ENCODE measurements at places on chromosomes 11 and 22.

DNA sequence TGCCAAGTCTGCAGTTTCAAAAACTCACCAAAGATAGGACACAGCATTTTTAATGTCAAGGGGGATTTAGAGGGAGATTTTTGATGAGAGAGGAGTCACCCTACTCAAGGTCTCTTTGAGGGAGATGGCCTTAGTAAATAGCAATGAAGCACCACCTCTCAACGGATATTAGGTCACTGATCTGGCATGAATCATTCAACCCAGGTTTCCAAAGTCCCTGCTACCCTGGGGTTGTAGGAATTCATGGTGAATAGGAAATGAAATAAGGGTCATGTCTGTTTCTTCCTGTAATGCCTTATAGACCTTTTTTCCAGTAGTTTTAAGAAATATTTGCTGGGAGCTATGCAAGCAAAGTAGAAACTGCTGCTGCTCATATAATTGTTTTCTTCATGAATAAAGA is 2154.9 kb downstream of the LRRC4C start:
- H3K27ac ChIP-seq = no peak overlapping the region
- no peaks in the 10 kb centered on the region for H3K36me3 ChIP-seq
- H3K4me1 ChIP-seq = no peaks in the 10 kb centered on the region
- H3K4me3 ChIP-seq = no peak overlapping the region

DNA sequence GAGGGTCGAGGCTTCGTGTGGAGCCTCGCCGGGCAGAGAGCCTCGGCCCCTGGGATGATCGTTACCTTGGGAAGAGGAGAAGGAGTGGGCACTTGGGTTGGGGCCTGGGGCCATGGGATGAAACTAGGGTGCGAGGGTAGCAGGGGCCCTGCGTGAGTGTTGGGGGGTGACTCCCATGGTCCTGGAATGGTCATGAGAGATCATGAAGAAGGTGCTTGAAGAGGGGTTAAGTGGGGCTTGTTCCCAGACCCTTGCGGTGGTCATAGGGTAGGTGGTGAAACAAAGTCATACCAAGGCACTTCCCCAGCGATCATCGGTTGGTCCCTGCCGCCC is 284 bp downstream of the CCS start:
- H3K27me3 ChIP-seq = peaks cover 15% of the 10 kb centered on the region
- H3K4me3 ChIP-seq = peak overlapping the region; percentile 82
- no peak for DNase-seq
- peaks cover 3% of the 10 kb centered on the region for H3K4me1 ChIP-seq
- no peak overlapping the region for H3K27ac ChIP-seq
- no peaks in the 10 kb centered on the region for H3K36me3 ChIP-seq

DNA sequence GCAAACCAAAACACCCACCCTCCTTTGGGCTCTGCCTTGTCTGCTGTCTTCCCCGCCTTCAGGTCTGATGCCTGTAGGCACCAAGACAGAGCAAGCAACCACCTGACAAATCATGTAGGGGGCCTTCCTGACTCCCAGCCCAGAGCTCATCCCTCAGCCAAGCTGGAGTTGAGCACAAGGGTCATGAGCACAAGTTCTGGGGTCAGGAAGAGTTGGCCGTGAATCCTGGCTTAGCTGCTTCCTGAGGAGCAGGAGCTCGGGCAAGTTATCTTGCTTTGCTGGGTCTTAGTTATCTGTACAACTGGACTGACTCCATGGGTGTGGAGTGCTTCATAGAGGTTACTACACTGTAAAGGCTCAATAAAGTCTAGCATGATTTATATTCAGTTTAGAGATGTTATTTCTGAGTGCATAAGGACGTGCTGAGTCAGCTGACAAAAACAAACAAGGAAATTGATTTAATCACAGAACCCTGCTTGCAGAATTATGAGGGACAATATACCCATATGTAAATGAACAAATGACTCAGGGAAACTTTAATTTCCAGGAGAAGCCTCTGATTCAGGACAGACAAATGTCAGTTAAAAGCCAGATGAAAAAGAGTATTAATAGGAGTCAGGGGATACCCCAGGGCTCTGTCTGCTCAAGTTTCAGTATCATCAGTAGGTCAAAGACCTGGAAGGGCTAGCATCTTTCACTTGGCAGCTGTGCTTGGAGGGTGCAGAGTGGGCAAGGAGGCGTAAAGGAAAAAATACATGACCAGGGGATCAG is 15.0 kb upstream of the APOA1 start:
- H3K4me3 ChIP-seq = peak overlapping the region; percentile 6
- H3K27me3 ChIP-seq = no peaks in the 10 kb centered on the region
- H3K4me1 ChIP-seq = peaks cover 39% of the 10 kb centered on the region

DNA sequence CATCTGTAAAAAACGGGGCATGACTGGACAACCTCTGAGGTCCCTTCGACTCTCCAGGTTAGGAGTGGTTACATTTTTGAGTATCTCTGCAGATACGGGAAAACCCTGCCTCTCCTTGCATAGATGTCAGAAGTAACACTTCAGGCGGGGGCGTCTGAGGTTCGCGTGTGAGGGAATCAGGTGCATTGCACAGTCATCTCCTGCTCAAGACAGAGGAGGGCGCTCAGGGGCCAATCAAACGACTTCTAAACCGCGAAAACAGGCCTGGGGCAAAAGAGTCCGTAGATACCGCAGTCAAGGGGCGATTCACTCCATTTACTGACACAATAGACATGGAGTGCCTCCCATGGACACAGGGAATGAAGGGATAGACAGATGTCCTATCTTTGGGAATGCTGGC is 31.7 kb downstream of the KIRREL3 start:
- peak overlapping the region; percentile 36 for H3K4me3 ChIP-seq
- 0 out of 2 replicates have a peak overlapping the region, but pooled peaks have one; percentile 2 for H3K27ac ChIP-seq
- H3K4me1 ChIP-seq = peaks cover 8% of the 10 kb centered on the region
- no peaks in the 10 kb centered on the region for H3K36me3 ChIP-seq

DNA sequence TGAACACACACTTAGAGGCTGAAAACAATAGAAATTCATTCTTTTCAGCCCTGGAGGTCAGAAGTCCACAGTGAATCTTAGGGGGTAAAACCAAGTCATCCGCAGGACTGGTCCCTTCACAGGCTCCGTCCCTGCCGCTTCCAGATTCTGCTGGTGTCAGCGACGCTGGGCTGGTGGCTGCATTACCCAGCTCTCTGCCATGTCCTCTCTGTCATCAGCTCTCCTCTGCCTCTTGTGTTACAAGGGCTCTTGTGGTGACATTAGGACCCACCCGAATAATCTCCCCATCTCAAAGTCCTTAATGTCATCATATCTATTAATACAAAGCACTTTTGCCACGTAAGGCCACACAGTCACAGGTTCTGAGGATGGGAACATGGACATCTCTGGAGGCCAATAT is 47.7 kb upstream of the ANO1 start:
- H3K4me3 ChIP-seq = peak overlapping the region; percentile 45
- H3K4me1 ChIP-seq = no peaks in the 10 kb centered on the region
- no peaks in the 10 kb centered on the region for H3K36me3 ChIP-seq
- no peak overlapping the region for H3K27ac ChIP-seq
- DNase-seq = no peak

GRCh38 chr22:48438096-48438495 is 1389.6 kb downstream of the BRD1 start:
- no peak for DNase-seq
- H3K4me1 ChIP-seq = no peaks in the 10 kb centered on the region
- H3K36me3 ChIP-seq = no peaks in the 10 kb centered on the region
- H3K4me3 ChIP-seq = no peak overlapping the region
- H3K27me3 ChIP-seq = peaks cover 15% of the 10 kb centered on the region

GRCh38 chr11:14150878-14151277 is 188.4 kb downstream of the SPON1 start:
- no peaks in the 10 kb centered on the region for H3K27me3 ChIP-seq
- H3K4me3 ChIP-seq = no peak overlapping the region
- DNase-seq = no peak
- no peaks in the 10 kb centered on the region for H3K36me3 ChIP-seq
- no peaks in the 10 kb centered on the region for H3K4me1 ChIP-seq

DNA sequence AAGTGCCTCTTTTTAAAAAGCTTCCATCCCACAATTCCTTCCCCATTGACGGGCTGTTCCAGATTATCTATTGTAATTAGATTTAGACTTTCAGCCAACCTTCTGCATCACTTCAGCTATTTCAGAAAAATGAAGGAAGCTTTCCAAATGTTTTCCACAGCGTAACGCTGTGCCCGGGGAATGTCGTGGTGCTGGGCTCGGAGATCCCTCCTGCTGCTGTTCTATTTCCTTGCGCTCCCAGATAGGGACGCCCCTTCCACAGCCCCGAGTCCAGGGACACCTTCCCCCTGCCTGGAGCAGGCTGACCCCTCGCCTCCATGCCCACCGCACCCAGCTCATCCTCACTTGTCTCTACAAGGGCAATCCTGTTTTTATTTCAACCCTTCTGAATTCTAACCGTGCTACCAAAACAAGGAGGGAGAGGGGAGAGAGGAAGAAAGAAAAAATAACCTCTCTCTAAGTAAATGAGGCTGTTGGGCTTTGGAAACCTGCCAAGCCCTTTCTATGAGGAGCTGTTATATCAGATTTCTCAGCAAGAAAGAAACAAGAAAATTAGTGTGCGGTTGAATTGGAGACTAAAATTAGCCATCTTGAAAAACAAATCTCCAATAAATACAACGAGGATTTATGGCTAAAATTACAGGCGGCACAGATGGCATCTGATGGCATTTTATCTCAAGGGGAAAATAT is 366.9 kb downstream of the BRD1 start:
- no peaks in the 10 kb centered on the region for H3K27me3 ChIP-seq
- H3K27ac ChIP-seq = no peak overlapping the region
- no peaks in the 10 kb centered on the region for H3K4me1 ChIP-seq
- H3K36me3 ChIP-seq = no peaks in the 10 kb centered on the region
- no peak overlapping the region for H3K4me3 ChIP-seq
- no peak for DNase-seq

DNA sequence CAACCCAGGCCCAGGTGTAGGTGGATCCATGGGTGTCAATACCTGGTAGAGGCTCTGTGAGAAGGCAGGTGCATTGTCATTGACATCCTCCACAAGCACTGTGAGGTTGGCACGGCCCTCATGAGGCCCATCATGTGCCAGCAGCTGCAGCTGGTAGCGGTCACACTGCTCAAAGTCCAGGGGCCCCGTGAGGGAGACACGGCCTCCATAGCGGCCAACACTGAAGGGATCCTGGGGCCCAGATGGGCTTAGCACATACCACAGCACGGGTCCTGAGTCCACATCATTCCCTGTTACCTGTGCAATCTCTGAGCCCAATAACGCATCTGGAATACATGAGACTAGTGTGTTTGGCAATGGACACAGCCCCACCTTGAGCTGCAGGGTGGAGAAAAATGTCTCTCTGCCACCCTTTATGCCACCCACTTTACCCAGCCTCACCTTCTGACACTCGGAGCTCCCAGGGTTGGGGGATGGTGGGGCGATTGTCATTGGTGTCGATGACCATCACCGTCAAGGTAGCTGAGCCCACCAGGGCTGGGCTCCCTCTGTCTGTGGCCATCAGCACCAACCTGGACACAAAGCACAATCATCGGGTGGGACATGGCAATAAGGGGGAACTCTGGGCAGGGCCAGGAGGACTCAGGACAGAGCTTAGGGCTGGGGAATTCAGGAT is 6.1 kb upstream of the TPP1 start:
- H3K4me1 ChIP-seq = peaks cover 17% of the 10 kb centered on the region
- H3K27ac ChIP-seq = no peak overlapping the region
- no peaks in the 10 kb centered on the region for H3K36me3 ChIP-seq
- no peaks in the 10 kb centered on the region for H3K27me3 ChIP-seq
- H3K4me3 ChIP-seq = no peak overlapping the region
- no peak for DNase-seq

DNA sequence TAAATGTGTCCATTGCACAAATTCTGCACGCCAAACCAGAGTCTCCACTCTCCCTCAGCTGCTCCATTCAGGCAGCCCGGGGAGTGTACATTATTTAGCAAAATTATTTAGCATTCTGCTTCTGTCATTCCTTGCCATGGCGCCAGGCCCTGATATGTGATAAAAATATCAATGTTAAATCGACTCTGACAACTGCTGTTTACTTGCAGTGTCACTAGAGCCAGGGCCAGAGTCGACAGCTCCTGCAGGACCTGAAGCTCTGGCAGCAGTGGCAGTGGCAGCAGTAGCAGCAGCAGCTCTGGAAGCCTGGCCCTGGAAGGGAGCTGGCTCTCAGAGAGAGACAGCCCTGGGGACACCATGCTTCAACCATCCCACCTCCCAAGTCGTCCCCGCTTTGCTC is 224.5 kb downstream of the BUD13 start:
- no peak overlapping the region for H3K4me3 ChIP-seq
- H3K27me3 ChIP-seq = no peaks in the 10 kb centered on the region
- no peak for DNase-seq
- H3K4me1 ChIP-seq = no peaks in the 10 kb centered on the region
- no peak overlapping the region for H3K27ac ChIP-seq
- H3K36me3 ChIP-seq = no peaks in the 10 kb centered on the region

DNA sequence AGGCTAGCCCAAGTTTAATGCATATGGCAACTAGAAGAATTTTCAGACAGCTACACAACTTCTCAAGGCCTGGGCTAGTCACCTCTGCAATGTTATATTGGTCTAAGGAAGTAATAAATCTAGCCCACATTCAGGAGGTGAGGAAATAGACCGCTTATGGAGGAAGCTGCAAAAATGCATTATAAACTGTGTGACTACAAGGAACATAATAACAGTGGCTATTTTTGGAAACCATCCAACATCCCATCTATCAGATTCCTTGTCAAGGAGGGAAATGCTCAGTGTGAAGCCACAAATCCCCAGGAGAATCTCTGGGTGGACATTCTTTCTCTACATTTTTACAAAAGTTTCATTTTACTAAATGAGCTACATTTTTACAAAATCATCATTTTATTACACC is 76.1 kb downstream of the BBOX1 start:
- no peak overlapping the region for H3K4me3 ChIP-seq
- no peak overlapping the region for H3K27ac ChIP-seq
- DNase-seq = no peak
- H3K4me1 ChIP-seq = no peaks in the 10 kb centered on the region
- no peaks in the 10 kb centered on the region for H3K36me3 ChIP-seq

DNA sequence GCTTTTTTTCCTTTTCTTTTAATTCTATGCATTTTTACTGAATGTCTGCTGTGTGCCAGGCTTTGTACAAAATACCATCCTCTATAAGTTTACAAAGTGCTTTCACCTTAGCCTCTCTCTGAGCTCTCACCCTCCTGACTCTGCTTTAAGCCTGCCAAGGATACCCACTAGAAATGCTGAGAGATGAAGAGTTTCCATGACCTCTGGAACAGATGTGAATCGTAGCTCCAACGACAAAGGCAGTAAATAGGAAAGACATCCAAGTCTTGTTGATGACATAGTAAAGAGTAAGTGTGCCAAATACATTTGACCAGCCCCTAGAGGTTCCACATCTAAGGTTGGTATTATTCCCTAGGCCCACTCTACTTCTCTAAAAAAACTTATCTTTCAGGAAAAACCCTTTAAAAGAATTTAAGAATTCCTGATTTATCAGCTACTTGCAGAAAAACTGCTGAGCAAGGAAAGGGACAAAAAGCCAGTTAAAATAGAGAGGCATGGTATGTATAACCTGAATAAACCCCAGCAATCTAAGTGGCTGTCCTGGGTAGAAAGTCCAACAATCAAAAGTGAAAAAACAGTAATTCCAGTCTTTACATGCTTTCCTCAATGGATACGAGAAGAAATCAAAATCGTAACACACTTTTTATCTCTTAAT is 45.4 kb downstream of the GAB2 start:
- H3K27ac ChIP-seq = no peak overlapping the region
- no peaks in the 10 kb centered on the region for H3K36me3 ChIP-seq
- no peaks in the 10 kb centered on the region for H3K4me1 ChIP-seq
- no peak for DNase-seq
- H3K27me3 ChIP-seq = no peaks in the 10 kb centered on the region

GRCh38 chr11:76152741-76153570 is 53.3 kb downstream of the WNT11 start:
- no peak for DNase-seq
- H3K27me3 ChIP-seq = no peaks in the 10 kb centered on the region
- peaks cover 19% of the 10 kb centered on the region for H3K4me1 ChIP-seq
- peak overlapping the region; percentile 55 for H3K4me3 ChIP-seq
- no peaks in the 10 kb centered on the region for H3K36me3 ChIP-seq
